Hematopoietic multipotent progenitor cell treated with erythropoietin and hydrocortisone succinate and interleukin-3 and kit ligand, for 8 days (in vitro differentiated cells): ENCODE measurements at places on chromosomes 3 and 15.

DNA sequence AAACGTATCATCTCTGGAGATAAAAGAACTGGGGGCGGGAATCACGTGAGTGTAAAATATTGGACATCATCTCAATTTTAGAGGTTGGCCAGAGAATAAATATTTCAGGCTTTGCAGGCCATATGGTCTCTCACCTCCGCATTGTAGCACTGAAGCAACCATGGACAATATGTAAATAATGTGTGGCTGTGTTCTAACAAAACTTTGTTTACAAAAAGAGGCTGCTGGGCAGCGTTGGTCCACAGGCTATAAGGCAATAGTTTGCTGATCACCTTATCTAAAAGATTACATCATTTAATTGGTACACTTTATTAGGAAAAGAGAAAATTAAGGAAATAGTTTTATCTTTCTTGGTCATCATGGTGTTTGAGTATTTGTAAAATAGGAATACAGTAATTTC lies 22.5 kb upstream of the SHC4 start:
- no peak for DNase-seq

DNA sequence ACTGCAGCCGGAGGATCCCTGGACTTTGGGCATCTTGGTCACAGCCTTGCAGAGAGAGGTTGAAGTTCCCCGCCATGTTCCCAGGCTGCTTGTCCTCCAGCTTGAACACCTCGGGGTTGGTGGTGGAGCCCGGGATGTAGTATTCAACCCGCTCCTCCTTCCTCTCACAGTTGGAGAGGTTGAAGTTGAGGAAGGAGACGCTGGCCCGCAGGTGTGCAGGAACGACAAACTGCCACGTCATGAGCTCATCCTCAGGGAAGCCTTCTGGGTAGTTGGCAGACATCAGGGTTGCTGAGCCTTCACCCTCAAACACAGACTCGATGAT lies 35.7 kb downstream of the CDCP1 start:
- no peak for DNase-seq

GRCh38 chr3:52524752-52525679 lies 8.6 kb downstream of the NT5DC2 start:
- no peak for DNase-seq

DNA sequence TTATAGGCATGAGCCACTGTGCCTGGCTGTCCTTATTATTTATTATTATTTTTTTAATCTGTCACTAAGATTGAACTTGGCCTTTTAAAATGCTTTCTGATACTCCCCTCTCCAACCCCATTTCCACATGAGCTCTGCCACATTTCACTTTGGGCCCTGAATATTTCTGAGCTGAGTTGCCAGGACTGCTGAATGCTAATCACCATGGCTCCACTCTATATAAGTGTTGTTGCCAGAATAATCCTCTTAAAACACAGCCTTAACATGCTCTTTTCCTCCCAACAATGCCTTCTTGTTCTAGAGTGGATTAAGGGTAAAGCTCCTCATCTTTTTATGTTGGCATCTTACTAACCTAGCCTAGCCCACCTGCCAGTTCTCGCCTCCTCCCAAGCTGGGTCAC lies 124.4 kb downstream of the PDZRN3 start:
- DNase-seq = no peak

DNA sequence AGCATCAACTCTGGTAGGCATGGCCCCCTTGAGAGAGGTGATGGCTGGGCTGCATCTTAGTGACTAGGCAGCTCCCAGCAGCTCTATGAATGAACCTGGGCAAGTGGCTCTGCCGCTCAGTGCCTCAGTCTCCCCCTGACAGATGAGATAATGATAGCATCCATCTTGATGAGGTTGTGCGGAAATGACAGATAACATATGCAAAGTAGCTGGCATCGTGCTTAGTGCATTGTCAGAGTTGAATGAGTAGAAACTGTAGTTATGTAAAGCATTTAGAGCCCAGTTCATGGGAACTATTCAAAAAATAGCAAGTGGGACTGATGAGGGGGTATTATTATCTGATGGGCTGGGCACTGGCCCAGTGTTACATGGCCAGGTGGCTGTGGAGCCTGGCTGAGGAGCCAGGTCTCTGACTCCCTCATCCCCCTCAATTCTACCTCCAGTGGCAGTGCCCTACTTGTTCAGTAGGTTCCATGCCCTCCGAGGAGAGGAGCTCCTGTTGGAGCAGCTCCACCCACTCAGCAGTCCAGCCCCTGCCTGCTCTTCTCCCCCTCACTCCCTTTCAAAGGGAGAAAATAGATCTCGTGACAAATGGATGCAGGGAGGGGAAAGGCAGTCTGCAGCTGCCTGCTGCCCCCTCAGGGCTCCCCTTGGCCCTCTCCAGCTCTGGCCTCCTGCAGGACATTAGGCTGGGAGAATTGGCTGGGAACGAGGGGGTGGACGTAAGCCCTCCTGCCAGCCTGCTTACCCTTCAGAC lies 6.6 kb downstream of the PRKCD start:
- DNase-seq = no peak

DNA sequence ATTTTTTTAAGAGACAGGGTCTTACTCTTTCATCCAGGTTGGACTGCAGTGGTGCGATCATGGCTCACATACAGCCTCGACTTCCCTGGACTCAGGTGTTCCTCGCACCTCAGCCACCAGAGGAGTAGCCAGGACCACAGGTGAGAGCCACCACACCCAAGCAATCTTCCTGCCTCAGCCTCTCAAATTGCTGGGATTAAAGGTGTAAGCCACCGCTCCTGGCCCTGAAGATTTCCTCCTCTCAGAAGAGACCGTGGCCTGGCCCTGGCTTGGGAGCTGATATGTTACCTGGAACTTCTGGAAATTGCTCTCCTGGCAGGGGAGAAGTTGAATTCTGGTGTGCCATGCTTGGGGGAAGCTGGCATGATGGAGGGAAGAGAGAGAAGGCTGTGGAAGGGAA lies 36.2 kb downstream of the PPCDC start:
- no peak for DNase-seq

- DNase-seq = peak; percentile 43
These were observed at the start of gene HEG1 for GRCh38 chr3:125055913-125056745. HEG1 (minus strand) TSS chr3:125055997; CDS start chr3:125055890, 107 bp downstream.

GRCh38 chr3:101249522-101249921 lies 70.9 kb downstream of the IMPG2 start:
- no peak for DNase-seq

GRCh38 chr3:188178293-188178936 lies 24.5 kb downstream of the LPP start:
- no peak for DNase-seq

GRCh38 chr15:82128401-82129148 lies 82.8 kb upstream of the MEX3B start:
- DNase-seq = no peak

GRCh38 chr3:117355566-117355965 lies 646.0 kb downstream of the TUSC7 start:
- peak; percentile 3 for DNase-seq

- DNase-seq = no peak
These were observed 32.9 kb downstream of the PLCH1 start for GRCh38 chr3:155712008-155712407.

- DNase-seq = no peak
These were observed 8.3 kb downstream of the DAPK2 start for GRCh38 chr15:64037966-64038365.

GRCh38 chr3:156102267-156102931 lies 18.0 kb upstream of the KCNAB1 start:
- no peak for DNase-seq
